ENCODE measurements at places on chromosomes 13 and 19.

- DNase-seq: no peak
These were observed 35.8 kb downstream of the ESD start for GRCh38 chr13:46761174-46761573.

DNA sequence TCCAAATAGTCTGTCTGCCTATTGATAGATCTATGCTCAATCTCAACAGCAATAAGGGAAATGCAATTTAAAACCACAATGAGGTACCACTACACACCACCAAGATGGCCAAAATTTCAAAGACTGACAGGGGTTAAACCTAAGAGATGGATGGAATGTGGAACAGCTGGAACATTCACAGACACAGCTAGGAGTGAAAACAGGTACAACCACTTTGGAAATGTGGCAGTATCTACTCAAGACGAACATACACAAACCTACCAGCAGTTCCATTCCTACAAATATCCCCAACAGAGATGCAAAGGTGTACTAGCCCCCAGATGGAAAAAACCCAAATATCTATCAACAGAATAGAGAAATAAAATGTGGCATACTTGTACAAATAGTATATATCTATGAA, 86.4 kb downstream of the TSC22D1 start:
- no peak for DNase-seq

DNA sequence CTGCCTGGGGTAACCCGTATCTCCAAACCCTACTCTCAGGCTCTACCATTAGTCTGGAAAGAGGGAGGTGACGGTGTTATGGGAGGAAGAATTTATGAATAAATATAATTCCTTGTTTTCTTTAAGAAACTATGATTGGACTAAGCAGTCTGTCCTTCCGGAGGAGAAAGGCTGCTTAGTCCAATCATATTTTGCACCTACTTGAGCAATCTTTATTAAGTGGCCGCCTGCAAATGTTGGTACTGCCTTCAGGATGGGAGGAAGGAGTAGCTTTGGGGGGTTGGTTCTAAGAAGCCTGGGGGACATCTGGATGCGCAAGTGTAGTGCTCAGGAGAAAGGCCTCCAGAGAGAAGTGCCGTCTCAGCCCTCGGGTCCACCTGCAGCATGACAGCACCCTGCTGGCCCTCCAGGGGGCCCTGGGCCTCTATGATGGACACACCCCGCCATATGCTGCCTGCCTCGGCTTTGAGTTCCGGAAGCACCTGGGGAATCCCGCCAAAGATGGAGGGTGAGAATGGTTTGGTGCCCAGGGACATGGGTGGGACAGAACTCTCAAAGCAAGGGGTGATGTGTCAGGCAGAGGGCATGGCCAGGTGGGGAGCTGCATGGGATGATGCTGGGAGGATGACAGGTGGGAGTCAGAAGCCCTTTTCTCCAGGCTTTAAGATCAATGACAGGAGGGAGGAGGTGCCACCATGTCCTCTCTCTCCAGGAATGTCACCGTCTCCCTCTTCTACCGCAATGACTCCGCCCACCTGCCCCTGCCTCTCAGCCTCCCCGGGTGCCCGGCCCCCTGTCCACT, 4.1 kb downstream of the ACP4 start:
- no peak for DNase-seq

GRCh38 chr19:44904426-44904994, 1.1 kb upstream of the APOE start:
- no peak for DNase-seq

GRCh38 chr19:21751384-21751783, 16.0 kb downstream of the ZNF100 start:
- peak; percentile 26 for DNase-seq

- no peak for DNase-seq
These were observed 19.3 kb downstream of the HCN2 start for GRCh38 chr19:609004-609346.

DNA sequence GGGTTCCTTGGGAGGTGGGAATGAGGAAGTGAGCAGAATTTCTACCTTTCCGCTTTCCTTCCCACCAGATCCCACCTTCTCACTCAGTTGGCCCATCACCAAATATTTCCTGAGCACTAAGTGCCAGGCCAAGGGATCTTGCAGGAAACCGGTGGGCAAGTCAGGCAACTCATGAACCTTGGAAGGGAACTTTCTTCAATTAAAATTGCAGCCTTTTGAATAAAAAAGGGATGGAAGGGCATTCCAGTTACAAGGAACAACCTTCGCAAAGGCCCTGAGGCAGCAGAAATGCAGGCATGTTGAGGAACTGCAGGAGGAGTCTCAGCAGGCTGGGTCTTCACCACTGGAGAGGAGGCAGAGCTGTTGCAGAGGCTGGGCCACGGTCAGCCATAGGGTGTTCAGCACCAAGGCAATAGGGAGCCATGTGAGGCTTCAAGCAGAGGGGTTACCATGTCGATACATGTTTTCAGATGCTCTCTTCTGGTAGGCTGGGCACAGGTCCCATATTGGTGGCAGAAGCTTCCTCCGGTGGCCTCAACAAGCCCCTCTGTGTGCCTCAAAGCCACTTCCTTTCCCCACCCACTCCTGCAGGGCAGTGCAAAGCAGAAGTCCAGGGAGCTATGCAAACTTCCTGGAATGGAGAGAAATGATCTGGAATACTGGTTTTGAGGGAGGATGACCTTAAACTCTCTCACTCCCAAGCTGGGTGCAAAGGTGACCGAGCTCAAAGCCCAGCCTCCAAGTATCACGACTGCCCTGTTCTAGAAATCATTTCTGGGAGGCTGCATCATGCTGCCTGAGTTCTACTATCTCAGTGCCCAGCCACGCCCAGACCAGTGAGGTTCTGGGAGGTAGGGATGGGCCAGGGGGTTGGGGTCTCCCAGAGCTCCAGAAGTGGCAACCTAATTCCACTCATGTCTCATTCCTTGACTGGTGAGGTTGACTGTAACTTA, at the start of gene FUT6:
Gene FUT6, minus strand, starts transcription at position 638 of the 953 bp plus-strand sequence. CDS start 7,135 bp downstream, outside the sequence.
- DNase-seq: no peak

All from fibroblast of skin of abdomen (primary cell).